ENCODE measurements at places on chromosomes 2 and 18.

DNA sequence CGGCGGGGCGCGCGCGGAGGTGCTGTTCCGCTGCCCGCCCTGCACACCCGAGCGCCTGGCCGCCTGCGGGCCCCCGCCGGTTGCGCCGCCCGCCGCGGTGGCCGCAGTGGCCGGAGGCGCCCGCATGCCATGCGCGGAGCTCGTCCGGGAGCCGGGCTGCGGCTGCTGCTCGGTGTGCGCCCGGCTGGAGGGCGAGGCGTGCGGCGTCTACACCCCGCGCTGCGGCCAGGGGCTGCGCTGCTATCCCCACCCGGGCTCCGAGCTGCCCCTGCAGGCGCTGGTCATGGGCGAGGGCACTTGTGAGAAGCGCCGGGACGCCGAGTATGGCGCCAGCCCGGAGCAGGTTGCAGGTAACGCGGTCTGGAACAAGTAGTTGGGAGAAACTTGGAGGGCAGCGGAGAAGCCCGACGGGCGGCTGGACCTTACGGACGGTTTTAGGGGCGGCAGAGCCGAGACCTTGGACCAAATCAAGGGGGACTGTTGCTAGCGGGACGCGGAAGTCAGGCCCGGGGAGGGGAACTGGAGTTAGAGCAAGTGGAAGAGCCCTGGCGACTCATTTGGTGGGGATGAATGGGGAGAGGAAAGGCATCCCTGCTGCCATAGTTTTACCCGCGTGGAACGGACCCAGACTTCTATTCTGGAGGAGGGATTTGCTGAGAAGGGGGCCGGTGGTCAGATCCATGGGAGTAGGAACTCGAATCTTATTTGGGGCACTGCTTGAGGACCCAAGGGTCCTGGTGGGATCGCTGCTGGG, 573 bp downstream of the IGFBP2 start:
- no peak for DNase-seq

DNA sequence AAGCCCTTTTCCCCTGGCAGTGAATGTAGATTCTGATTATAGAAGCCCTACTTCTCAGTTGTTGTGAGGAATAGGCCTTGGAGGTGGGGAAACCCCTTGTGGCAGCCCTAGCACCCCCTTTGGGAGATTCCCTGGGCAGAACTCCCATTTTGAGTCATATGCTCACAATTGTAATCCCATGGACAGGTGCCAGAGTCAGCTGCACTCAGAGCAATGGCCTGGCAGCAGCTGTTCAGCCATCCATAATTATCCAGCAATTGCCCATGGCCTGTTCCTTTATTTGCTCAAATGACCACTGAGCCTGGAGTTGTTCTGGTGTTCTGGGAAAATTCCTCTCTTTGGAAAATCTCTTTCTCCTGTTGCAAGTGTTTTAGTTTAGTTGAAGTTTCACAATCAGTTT, 71.7 kb downstream of the PTRHD1 start:
- peak; percentile 73 for DNase-seq

- DNase-seq: no peak
These were observed 10.2 kb downstream of the ADRA2B start for GRCh38 chr2:96105994-96106715.

DNA sequence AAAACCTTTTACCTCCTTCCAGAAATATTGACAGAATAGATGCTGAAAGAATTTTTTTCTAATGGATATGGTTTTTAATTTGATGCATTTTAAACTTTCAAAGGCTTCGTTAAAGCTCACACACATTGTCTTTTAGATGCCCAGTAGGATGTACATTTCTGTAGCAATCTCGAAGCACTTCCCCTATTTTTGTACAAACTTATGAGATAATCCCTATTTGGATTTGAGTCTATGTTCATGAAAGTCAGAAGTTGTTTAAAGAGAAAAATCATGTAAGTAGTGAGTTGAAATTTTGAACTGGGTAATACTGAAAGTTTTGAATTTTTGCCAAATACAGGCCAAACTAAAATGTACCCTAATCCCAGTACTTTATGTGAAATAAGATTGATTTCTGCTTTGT, 38.1 kb upstream of the MMADHC start:
- DNase-seq: no peak

DNA sequence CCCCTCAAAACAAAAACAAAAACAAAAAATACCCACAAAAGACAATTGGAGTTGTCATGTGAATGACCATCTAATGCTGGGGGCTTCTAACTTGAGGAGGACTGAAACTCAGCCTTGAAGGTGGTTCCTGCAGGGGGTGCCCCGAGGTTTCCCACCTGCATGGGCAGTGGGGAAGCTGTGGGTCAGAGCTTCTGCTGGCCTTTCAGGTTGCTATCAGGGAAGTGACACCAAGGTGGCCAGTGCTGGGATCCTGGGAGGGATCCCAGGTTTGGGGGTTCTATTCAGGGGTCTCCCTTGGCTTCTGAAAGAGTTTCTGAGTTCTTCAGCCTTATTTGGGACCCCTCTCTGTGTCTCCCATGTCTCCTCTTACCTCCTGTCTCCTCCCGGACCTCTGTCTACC, 62.8 kb downstream of the LDLRAD4 start:
- no peak for DNase-seq

DNA sequence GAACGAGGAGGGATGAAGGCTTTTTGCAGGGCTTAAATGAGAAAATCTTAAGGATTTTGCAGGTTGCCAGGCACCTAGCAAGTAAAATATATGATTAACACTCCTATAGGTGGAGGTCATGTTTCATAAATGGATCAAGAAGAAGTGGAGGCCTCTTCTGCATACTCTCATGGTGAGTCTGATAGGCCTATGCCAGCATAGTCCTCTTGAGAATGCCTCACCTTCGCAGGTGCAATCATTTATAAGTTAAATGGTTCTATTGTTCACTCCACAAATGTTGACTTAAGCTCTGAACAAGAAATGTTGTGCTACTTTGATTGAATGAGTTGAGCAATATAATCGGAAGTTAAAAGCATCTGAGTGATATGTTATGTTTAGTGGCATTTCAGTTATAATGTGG, 12.1 kb downstream of the LRRTM1 start:
- DNase-seq: no peak

DNA sequence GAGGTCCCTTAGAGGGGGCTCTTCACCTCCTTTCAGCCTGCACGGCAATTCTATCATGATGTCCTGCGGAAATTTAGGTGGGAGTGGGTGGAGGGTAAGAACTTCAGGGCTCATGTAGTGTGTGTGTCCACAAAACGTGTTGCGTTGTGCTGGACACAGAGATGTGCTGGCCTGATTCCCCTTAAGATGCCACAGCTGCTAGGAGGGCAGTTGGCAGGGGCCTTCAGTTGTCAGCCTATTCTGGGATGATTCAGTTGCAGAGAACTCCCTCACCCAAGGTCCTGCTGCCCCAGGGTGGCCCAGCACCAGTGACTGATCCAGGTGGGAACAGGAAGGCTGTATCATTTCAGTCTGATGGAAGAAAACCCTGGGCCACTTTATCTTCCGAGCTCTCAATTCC, 1.0 kb upstream of the HJURP start:
- no peak for DNase-seq

GRCh38 chr2:117980783-117981676, 32.8 kb downstream of the CCDC93 start:
- no peak for DNase-seq

GRCh38 chr18:37122877-37123276, 293.9 kb downstream of the KIAA1328 start:
- DNase-seq: no peak

GRCh38 chr2:227415538-227416424, 28.0 kb upstream of the SCYGR1 start:
- peak; percentile 53 for DNase-seq

DNA sequence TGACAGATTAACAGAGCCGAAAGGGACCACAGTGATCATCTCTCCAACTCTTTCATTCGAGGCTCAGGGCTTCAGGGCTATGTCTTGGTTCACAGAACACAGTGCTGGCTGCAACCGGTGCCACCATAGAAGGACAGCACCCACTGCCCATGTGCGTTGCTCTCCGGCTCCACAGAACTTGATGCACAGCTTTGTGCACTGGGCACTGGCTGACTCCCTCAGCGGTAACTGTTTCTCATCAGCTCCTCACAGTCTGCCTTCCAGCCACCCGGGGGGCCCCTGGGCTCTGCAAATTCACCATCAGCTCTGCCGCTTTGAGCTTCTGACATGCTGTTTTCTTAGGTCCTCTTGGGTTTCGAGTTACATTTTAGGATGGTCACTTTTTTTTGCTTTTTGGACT, 124.3 kb upstream of the RAB12 start:
- DNase-seq: no peak

DNA sequence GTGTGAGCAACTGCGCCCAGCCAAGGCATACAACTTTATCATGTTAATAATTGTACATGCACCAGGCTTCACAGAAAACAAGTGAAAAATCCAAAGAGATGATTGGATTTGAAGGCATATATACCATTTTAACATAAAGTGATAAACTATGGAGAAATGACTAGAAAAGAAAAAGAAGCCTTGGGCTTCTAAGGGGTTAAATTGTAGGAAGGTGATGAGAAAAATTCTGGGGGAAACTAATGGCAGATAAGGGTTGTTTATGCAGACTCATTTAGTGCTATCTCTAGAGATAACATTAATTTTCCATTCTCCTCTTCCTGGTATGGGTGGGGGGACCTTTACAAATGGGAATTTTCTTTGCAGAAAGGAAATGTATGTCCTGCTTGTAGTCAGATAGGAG, 154.0 kb downstream of the TMEM17 start:
- no peak for DNase-seq

DNA sequence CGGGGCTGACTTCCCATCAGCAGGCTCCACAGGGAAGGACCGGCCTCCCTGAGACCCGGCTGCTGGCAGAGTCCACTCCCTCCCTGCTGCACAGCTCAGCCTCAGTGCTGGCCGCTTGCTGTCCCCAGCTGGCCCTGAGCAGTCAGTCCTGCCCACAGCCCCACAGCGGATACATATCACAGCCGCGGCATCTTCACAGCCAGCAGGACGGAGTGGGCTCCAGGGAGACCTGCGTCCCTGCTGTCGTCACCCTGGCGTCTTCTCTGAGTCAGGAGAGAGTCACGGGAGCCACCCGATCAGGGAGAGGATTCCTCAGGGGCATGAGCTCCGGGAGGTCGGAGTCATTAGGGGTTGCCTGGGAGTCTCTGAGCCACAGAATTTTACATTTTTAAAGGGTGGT, 13.1 kb upstream of the SNTG2 start:
- no peak for DNase-seq

- no peak for DNase-seq
These were observed 76.7 kb upstream of the PKDCC start for GRCh38 chr2:41970988-41971660.
